NAMALWA (cell line): ENCODE measurements at places on chromosomes 1 and 21.

GRCh38 chr21:26679284-26679683 lies 106.2 kb upstream of the CYYR1 start:
- DNase-seq = no peak

DNA sequence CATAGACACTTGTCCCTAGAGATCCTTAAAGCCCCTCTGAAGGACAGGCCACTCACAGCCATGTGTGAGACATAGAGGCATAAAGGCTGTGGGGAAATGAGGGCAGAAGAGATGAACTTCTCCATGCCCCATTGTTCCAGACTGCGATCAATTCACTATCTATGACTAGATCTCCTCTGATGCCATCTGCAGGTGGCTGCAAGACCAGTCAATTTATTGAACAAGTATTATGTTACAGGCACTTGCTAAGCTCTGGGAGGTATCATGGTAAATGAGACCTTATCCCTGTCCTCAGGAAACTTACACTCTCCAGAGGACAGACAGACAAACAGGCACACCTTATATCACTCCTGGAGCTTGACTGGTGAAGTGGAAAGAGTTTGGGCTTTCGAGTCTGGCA lies 22.9 kb downstream of the UBIAD1 start:
- no peak for DNase-seq

GRCh38 chr1:3467096-3468036 lies 12.9 kb downstream of the ARHGEF16 start:
- DNase-seq = no peak

GRCh38 chr1:174445817-174446216 lies 1.9 kb upstream of the GPR52 start:
- DNase-seq = no peak

DNA sequence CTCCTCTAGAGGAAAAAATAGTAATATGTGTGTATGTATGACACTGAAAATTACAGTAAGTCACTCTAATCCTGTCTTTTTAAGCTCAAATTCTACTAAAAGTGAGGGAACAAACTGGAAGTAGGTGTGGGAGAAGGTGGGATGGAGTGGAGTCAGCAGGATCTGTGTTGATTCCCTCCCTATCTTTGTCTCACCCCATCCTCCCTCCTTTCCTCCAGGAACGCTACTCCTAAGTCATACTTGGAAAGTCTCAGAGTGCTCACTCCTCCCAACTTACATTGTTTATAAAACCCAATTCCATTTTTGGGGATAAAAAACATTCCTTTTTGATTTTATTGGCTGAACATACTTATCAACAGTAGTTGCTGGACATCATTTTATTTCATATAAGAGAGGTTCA lies 14.9 kb upstream of the NUP133 start:
- no peak for DNase-seq

GRCh38 chr1:116927049-116927798 lies 17.5 kb downstream of the PTGFRN start:
- no peak for DNase-seq

DNA sequence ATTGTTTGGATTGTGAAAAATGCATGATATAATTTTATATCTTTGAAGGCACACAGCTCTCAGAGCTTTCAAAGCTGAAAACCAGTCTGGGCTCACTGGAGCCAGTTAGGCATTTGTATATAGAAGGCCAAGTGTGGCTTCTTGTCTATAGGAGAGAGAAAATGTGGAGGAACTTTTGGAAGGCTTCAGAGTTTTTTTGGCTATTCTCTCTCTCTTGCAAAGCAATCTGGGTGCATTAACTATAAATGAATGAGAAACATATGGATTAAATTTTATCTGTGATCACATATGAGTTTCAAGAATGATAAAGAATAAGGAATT lies 216.7 kb upstream of the HOOK1 start:
- DNase-seq = no peak

DNA sequence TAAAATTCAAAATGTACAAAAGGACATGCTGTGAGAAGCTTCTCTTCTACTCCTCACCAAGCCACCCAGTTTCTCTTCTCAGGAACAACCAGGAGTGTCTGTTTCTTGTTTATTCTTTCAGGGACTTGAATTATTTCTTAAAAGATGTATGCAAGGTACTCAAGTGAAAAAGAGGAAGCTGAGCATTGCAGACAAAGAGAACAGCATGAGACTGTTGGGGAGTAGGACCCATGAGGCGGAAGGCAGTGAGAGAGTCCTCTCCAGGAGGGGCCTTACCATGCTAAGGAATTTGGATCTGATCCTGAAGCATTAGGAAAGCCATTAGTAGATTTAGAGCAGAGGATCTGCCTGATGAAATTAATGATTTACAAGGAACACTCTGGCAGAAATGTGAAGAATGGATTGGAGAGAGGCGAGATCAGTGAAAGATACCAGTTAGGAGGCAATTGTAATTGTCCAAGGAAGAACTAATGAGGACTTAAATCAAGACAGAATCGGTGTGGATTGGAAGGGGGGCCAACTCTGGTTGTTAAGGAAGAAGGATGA lies 14.7 kb upstream of the SSX2IP start:
- DNase-seq = peak; percentile 29

DNA sequence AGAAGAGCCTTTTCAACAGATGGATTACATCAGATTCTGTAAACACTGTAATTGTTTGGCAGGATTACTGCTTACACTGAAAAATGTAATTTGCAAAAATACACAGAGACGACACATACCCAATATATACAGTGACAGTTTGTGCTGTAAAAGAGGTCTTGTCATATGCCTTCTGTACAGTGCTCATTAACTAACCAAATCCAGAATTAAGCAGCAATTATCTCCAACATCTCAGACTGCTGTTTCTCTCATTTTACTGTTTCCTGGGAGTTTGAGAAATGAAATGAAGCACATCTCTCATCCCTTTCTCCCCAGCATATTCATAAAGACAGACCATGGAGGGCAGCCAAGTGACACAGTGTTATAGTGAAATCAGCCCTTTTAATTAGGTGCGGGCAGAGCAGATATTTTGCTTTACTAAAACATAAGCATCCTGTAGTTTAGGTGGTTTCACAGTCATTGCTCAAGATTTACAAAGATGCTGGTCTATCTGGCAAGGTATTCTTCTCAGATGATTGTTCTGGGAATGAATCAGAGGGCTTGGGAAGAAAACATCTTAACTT lies 618.4 kb upstream of the USP24 start:
- no peak for DNase-seq

DNA sequence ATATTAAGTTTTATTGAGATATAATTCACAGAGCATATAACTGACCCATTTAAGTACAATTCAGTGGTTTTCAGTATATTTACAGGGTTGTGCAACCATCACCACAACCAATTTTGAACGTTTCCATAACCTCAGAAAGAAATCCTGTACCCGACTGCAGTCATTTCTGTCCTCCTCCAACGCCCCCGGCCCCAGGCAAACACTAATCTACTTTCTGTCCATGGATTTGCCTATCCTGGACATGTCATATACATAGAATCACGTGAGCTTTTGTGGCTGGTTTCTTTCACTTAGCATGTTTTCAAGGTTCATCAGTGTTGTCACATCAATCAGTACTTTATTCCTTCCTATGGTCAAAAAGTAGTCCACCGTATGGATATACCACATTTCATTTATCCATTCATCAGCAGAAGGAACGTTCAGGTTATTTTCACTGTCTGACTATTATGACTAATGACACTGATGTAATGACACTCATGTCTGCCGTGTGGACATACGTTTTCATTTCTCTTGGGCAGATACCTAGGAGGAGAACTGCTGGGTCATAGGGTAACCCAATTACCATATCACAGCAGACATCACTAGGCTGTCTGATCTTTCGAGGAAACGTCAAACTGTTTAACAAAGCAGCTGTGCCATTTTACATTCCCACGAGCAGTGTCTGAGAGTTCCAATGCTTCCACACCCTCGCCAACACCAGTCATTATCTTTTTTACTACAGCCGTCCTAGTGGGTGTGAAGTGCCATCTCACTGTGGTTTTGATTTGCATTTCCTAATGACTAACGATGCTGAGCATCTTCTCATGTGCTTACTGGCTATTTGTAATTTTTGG lies 30.8 kb downstream of the MRPL37 start:
- DNase-seq = peak; percentile 23

DNA sequence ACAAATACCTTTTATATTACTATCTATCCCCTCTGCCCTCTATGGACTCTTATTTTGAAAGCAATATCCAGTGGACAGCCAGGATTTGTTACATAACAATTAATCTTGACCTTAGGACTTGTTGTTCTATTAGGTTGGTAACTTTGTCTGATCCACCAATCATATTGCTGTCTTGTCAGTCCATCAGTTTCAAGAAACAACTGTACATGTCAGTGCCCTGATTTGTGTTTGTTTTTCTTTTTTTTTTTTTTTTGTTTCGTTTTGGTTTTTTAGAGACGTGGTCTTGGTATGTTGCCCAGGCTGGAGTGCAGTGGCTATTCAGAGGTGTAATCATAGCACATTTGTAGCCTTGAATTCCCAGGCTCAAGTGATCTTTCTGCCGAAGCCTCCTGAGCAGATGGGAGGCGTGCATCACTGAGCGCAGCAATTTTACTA lies 1.5 kb upstream of the SCP2 start:
- DNase-seq = no peak

- no peak for DNase-seq
Observed at GRCh38 chr1:88984569-88984968, 7.9 kb downstream of the KYAT3 start.

- DNase-seq = peak; percentile 65
Observed at GRCh38 chr1:224183591-224184312, 712 bp downstream of the DEGS1 start.

DNA sequence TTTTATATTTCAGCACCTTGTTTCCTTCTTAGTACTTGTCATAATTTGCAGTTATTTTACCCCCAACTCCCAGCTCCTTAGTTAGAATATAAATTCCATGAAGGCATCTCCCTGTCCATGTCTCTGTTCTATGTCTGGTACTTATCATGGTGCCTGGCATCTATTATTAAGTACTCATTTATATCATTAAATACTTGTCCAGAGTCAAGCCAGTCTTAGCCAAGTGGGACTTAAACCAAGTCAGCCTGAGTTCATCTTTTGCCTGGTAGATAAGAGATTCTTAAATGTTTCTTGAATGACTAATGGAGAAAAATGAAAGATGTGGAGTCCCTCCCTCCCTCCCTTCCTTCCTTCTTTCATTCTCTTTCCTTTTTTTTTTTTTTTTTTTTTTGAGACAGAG lies 9.4 kb downstream of the SLC25A44 start:
- no peak for DNase-seq

DNA sequence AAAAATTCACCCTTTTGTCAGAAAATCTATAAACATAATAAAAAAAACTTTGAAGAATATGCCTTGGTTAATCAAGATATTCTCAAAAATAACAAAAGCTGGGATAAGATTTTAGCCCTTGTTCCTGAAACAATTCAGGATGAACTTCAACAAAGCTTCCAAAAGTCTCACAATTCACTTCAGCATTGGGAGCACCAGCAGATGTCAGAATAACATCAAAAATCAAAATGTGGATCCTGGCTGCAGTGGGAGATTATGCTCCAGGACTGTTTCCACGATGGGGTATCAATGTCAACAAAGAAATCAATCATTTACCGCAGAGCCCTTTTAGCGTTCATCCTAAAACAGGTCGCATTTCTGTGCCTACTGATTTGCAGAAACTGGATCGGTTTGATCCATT lies 35.2 kb downstream of the ZNF670 start:
- no peak for DNase-seq

GRCh38 chr1:156012051-156012817 lies 8.5 kb downstream of the SSR2 start:
- no peak for DNase-seq

- DNase-seq = no peak
Observed at GRCh38 chr21:42683371-42684108, 30.1 kb downstream of the PDE9A start.

- no peak for DNase-seq
Observed at GRCh38 chr1:225908013-225908640, 15.9 kb downstream of the PYCR2 start.

- no peak for DNase-seq
Observed at GRCh38 chr1:60942291-60942690, 140.1 kb upstream of the NFIA start.

- no peak for DNase-seq
Observed at GRCh38 chr1:225754940-225755641, 22.5 kb upstream of the SRP9 start.

- DNase-seq = no peak
Observed at GRCh38 chr1:229407206-229408026, 26.5 kb downstream of the ACTA1 start.

- no peak for DNase-seq
Observed at GRCh38 chr21:45234965-45235364, 52.7 kb downstream of the POFUT2 start.

- no peak for DNase-seq
Observed at GRCh38 chr1:61487801-61488200, 237.1 kb downstream of the TM2D1 start.

DNA sequence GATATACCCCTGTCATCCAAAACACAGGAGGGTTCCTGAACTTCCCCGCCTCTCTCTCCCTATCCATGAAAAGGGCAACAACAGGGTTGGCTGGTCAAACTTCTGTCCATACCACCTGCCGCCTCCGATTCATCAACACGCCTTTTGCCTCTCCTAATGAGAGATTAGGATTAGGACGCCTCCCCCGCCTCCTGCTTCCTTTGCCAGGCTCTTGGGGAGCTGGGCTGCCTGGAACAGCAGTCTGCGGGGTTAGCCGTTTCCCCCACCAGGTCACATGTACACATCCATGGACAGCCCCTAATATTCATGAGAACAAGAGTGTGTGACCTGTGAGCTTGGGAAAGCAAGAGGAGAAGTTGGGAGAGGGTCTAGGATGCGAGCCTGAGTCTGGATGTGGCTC lies 2.3 kb upstream of the OPTC start:
- DNase-seq = no peak

DNA sequence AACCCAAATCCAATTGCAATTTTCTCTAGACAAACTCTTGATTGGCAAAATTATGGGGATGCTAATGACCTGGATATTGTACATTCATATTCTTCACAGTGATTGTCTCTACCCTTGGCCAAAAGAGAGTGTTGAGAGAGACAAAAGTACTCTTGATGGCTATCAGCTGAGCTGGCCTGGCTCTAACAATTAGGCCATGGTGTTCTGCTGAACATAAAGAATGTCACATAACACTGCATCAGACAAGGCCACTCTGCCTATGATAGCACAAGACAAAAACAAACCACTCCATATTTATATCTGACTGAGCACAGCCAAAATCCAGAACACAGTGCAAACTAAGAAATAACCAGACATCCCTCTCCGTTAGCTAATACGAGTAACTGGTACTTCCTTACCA lies 101.7 kb downstream of the ADAMTS1 start:
- no peak for DNase-seq

GRCh38 chr1:3086272-3086974 lies 17.4 kb downstream of the PRDM16 start:
- no peak for DNase-seq

- no peak for DNase-seq
Observed at GRCh38 chr1:165137551-165138316, 218.8 kb downstream of the LMX1A start.
